Iris pigment epithelial cell (primary cell): ENCODE measurements at places on chromosomes 5 and 9.

GRCh38 chr5:73370640-73371583, 77.7 kb downstream of the FOXD1 start:
- DNase-seq = peak; percentile 95

GRCh38 chr5:51732304-51732703, 349.1 kb downstream of the ISL1 start:
- no peak for DNase-seq

- no peak for DNase-seq
These were observed 63.5 kb upstream of the KLF9 start for GRCh38 chr9:70477907-70478480.

DNA sequence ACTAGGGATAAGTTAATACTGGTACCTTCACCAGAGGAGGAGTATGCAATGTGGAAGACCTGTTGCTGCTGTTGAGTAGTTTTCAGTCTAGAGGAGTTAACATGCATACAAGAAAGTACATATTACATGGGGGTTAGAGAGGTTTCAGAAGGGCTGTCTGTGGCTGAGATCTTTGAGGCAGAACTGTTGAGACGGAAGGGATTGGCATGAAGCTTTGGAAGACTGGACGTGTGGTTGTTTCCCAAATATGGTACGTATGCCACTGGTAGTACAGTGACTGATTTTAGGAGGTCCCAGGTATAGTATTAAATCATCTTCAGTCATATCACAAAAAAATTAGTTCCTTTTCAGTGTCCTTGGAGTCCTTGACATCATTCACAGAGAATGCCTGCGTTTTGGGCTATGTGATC, 17.6 kb downstream of the TNFAIP8 start:
- DNase-seq = no peak

DNA sequence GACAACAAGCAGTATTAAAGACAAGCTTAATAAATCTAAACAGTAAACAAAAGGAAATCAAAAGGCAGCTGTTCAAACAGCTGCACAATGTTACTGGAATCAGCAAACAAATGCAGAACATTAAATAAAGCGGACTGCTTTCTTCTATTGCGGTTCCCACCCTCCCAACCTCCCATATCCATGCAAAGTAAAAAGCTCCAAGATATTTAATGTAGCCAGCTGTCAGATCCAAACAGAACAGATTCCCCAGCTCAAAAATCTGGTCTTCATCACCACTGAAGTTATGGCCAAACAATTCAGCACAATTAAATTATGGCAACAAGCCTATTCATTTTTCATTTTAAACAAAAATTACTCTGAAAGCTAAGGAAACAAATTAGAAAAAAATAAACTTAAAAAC, 75.9 kb downstream of the SLC38A9 start:
- DNase-seq = no peak

DNA sequence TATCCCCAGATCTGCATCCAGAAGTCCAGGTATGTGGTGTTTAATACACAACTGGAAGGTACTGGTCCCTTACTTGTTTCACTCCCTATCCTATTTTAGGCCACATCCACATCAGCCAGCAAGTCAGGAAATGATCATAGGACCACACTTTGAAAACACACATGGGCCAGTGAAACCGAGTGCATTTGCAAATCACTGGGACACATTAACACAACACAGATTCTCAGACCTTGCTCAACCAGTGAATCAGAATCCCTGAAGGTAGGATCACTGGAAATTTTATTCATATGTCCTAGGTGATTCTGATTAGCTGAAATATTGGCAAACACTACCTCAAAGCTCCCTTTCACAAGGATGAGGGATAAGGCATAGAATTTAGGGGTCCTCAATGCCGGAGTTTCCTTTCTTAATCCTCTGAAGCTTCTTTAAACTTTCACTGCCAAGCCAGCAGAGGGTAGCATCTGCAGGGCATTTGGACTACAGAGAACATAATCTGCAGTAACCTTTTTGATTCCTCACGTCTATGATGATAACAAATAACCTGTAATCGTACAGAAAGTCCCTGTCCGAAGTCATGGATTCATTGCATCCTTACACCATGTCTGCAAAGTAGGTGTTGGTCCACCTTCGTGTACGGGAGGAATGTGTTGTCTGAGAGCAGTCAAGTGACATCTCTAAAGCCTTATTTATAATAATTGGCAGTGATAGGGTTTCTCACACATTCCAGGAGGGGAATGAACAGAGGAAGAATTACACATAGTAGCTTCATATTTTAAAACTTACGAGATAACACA, 11.0 kb upstream of the ABLIM3 start:
- DNase-seq = no peak

- DNase-seq = no peak
These were observed 585.2 kb upstream of the C9orf72 start for GRCh38 chr9:28158451-28158850.

GRCh38 chr5:98997000-98997399, 68.2 kb upstream of the CHD1 start:
- DNase-seq = peak; percentile 22

GRCh38 chr5:165877475-165877874, 2372.1 kb downstream of the MAT2B start:
- DNase-seq = no peak

DNA sequence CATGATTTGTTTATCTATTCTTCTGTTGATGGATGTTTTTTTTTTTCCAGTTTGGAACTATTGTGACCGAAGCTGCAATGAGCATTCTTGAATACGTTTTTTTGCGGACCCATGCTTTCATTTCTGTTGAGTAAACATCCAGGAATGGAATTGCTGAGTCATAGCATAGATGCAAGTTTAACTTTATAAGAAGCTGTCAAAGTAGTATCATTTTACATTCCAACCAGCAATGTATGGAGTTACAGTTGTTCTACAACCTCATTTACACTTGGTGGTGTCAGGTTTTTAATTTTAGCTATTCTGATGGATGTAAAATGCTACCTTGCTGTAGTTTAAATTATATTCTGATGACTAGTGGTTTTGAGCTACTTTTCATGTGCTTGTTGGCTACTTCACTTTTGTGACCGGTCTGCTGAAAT, 49.0 kb downstream of the NPR3 start:
- DNase-seq = peak; percentile 96

GRCh38 chr5:174505621-174506020, 218.8 kb upstream of the MSX2 start:
- DNase-seq = peak; percentile 63

DNA sequence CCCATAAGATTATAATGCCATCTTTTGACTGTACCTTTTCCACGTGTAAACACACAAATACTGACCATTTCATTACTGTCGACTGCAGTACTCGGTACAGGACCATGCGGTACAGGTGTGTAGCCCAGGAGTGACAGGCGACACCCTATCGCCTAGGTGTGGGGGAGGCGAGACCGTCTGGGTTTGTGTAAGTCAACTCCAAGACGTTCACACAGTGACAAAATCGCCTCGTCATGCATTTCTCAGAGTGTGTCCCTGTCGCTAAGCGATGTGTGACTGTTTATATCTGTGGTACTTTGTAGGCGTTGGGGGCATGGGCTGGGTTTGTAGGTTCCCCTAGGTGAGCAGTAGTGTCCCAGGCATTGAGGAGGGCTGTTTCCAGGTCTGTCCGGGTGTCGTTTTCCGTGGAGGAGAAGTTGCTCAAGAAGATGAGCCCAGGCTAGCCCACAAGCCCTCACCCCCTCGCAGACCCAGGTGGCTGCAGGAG, 20.3 kb downstream of the NEK6 start:
- no peak for DNase-seq

DNA sequence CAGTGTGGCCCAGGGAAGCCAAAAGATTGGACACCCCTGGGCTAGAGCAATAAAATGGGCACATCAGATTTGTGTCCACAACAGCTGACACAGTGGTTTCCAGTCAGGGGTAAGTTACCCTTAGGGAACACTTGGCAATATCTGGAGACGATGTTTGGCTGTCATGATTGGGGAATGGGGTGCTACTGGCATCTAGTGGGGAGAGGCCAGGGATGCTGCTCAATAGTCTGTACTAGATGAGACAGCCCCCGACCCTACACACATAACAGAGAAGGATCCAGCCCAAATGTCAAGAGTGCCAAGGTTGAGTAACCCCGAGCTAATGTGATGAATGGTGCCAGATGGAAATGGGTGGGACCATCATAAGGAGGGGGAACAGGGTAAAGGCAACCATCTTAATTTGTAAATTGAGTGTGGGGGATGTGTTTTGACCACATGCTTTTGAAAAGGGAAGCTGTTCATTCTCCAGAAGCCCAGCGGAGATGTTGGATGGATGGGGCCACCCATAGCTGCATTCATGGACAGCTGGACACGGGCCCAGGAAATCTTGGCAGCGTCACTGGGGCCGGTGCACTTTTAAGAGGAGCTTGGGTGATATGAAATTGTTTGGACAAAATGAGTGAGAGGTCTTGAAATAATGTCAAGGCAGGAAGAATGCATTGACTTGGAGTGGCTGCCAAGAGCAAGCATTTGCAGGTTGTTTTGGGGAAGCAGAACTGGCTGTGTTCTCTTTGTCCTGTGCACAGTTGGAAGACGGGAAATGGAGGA, 33.4 kb downstream of the SYK start:
- no peak for DNase-seq

GRCh38 chr5:28961816-28962215, 1923.4 kb upstream of the CDH9 start:
- peak; percentile 11 for DNase-seq

DNA sequence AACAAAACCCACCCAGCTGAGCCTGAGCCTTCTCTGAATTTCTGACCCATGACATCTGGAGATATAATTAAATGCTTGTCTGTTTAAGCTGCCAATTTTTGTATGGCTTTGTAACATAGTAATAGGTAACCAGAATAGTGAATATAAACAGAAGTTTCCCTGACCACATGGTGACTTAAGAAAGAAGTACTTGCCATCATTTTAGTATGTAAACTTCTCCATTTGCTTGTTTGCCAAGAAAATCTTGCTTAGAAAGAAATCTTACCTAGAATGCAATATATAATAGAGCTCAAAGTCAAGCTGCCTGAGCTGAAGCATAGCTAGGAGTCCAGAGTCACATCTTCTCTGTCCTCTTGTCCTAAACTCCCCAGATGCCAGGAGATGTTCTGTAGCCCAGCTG, 117.0 kb downstream of the PCSK1 start:
- DNase-seq = no peak

GRCh38 chr5:54251981-54252380, 58.4 kb downstream of the ARL15 start:
- peak; percentile 45 for DNase-seq

GRCh38 chr9:134558124-134558905, 83.3 kb upstream of the COL5A1 start:
- DNase-seq = no peak

GRCh38 chr9:38003230-38003629, 65.8 kb downstream of the SHB start:
- no peak for DNase-seq

DNA sequence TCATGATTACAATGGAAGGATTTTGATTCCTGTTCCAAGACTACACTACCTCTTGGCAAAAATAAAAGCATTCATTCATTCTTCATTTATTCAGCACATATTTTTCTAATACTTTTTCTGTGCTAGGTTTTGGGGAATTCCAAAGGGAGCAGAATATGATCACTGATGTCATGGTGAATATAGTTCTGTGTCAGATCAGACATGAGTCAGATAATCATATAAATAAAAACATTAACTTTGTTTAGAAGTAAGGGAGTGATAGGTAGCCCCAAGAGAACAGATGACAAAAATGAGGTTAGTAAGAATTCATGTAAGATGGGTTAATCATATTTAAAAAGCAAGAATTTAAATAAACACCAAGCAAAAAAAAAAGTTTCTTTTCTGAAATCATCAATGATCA, 94.1 kb upstream of the RANBP6 start:
- DNase-seq = no peak

DNA sequence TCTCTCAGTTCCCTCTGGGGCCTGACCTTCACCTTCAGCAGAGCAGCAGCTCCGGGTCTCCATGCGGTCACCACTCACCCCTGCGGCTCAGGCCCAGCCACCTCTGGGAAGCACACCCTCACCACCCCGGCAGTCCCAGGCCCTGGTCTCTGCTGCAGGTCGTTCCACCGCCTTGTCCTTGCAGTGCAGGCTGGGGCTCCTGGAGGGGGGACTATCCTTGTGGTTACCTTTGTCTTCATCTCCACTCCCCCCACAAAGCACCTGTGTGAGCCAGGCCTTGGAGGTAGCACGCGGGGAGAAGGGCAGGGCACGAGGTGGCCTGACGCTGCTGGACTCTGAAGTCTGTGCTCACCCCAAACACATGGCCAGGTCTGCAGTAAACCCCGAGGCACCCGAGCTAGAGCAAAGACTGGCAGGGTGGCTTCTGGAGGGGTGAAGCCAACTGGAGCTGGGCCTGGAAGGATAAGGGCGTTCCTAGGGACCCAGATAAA, 33.2 kb upstream of the RXRA start:
- DNase-seq = no peak

DNA sequence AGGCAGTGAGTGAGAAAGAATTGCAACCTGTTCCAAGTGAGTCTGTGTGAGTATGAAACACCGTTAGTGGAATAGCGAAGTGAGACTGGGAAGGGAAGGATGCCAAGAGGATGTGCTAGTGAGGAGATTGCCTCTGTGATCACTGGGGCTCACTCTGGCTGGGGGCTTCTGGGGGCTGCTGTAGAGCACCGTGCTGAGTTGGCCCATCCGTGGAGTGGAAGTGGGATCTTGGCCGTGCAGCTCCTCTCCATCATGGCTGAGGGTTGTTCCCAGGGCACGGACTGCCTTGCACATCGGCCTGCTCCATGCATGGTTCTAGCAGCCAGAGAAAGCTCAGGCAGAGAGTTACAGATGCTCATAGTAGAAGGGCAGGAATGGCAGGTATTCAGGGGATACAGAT, 236.1 kb downstream of the AGTPBP1 start:
- no peak for DNase-seq

GRCh38 chr5:109877670-109878045, 187.9 kb downstream of the MAN2A1 start:
- DNase-seq = no peak

GRCh38 chr5:885529-885928, 7.1 kb downstream of the BRD9 start:
- DNase-seq = no peak

GRCh38 chr5:53616939-53617549, 56.6 kb downstream of the NDUFS4 start:
- DNase-seq = peak; percentile 14

- DNase-seq = no peak
These were observed 114.4 kb downstream of the ROR2 start for GRCh38 chr9:91835632-91836031.

GRCh38 chr5:141430332-141431113, at the start of gene PCDHGA12:
Gene PCDHGA12, plus strand, starts transcription at chr5:141430507. Its CDS starts 253 bp downstream, at chr5:141430760.
- DNase-seq = peak; percentile 86

DNA sequence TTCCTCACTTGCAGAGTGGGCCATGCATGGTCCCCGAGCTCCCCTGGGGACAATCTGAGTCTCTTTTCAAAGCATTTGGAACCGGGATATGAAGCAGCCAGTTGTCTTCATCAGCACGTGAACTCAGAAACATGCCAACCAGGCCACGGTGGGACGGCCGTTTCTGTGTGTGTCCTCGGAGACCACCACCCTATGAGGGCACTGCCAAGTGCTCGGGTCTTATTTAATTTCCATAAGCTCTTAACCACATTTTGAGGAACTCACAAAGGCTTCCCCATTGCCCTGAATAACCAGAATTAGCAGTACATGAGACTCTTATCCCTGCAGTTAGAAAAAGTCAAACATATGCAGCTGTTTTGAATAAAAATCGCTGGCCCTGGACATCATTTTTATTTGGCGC, 60.1 kb downstream of the OTULIN start:
- no peak for DNase-seq

GRCh38 chr9:85900504-85901201, 40.3 kb upstream of the NAA35 start:
- DNase-seq = peak; percentile 62
